ENCODE measurements at places on chromosomes 5 and 9.
A peak's percentile ranks its signal among the peaks of the same experiment; 100 is the strongest.

DNA sequence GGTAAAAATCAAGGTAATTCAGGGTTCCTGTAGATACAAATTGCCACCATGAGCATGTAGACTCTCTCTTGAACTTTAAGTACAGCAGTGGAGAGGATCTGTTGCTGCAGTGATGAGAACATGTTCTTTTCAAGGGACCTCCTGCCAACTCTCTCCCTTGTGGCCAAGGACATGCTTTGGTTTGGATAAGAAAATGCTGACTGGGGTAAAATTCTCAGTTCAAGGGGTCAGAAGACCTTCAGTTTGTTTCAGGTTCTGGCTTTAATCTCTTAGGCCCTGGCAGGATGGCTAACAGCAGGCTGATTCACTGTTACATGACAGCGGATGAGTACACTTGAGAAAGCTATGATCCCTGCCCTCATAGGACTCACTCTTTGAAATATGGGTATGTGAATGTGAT lies 299.2 kb upstream of the NMUR2 start:
- no peak for DNase-seq

- DNase-seq, result no peak
Observed at GRCh38 chr9:131033269-131034224, 24.6 kb downstream of the LAMC3 start.

GRCh38 chr5:168285696-168286095 lies 5.7 kb upstream of the WWC1 start:
- no peak for DNase-seq

DNA sequence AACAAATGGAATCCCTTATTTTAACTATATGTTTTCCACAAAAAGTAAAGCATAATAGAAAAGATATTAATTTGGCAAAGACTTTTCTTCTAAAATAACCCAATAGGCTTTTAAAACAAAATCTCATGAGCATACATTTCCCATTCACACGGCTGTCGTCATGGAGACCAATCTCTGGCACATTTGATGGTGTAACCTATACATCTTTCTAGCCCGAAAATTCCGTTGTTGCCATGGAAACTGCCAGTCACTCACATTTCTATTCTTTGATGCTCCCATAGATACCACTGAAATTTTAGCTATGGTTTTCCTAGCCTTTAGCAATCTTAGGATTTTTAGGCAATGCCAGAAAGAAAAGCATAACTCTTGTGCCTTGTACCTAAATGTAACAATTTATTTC lies 262.9 kb upstream of the TRPM3 start:
- no peak for DNase-seq

GRCh38 chr5:143695244-143695864 lies 116.6 kb upstream of the HMHB1 start:
- peak; percentile 36 for DNase-seq

GRCh38 chr5:160605266-160605665 lies 183.6 kb downstream of the PTTG1 start:
- DNase-seq, result no peak

- no peak for DNase-seq
Observed at GRCh38 chr9:99726758-99727157, 94.9 kb upstream of the NR4A3 start.

DNA sequence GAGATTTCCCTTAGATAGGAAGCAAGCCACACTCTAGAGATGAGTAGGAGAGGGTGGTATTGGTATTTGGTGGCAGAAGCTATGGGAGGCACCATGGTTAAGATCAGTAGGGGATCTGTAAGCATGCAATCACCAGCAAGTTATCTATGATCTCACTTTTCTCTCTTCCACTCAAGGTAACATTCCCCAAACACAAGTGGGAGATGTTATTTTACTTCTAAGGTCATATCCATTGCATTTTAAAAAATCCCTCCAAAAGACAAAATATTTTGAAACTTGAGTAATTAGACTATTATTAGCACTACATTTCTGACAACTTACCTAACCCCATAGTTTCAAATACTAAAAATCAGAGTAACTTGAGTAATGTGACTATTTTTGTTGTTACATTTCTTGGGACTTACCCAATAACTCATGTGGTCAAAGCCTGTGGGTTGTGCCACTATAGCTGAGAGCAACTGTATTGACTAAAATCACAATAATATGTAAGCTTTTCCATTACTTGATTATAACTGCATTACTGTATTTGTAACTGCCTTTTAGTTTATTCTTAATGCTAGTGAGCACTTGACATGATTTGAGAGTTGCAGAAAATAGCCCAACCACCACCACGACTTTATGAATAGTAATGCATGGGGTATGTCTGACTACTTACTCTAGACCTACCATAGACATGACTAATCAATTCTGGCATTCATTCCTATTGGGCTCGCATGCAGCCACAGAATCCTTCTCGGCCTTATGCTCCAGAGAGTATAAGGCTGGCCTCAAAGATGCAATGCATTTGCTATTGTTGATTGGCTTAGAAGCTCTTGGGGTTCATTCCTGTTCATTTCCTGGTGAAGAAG lies 264.7 kb downstream of the TRIM32 start:
- peak; percentile 85 for DNase-seq

GRCh38 chr9:75844321-75844720 lies 46.2 kb upstream of the PCSK5 start:
- DNase-seq, result no peak

GRCh38 chr5:160938532-160938931 lies 86.5 kb upstream of the ATP10B start:
- DNase-seq, result peak; percentile 92

- DNase-seq, result no peak
Observed at GRCh38 chr5:112583166-112583565, 154.5 kb upstream of the APC start.

- no peak for DNase-seq
Observed at GRCh38 chr5:174428895-174429294, 295.5 kb upstream of the MSX2 start.

DNA sequence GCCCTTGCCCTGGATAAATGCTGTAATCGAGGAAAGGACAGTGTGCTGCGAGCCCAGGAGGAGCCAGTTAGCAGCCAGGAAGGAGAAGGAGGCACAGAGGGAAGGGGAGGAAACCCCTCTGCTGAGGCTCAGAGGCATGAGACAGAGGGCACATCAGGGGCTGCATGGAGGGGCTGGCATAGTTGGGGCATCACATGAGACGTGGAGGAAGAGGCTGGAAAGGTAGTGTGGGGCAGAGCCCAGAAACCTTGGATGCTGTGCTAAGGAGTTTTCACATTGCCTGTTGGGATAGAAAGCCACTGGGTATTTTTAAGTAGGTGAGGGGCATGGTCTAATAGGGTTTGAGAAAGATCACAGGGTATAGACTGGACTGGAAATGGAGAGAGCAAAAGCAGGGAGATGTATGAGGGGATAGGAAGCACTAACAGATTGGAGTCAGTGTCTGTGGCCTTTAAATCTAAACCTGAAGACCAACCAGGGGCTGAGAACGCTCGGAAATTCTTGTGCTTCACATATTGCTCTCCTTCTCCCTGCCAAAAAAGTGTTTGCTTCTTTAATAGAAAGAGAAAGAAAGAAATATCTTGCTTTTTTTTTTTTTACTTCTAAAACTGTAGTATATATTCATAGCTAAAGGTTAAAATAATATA lies 33.0 kb upstream of the ANGPTL2 start:
- no peak for DNase-seq

DNA sequence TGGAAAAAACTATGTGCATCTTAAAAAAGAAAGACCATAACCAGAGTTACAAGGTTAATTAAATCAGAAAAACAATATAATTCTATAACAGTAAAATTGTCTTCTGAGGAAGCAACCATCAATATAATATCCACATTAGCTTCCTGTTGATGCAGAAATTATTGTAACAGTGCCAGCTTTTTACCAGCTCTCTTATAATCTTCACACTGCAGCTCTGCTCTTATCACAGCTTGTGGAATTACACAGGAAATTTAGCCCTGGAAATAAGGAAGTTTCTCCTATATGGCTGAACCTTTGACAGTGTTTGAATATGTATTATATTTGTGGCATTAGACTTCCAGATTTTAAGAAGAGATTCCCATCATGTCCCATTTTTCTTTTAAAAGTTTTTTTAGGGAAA lies 49.1 kb upstream of the TEK start:
- DNase-seq, result no peak

DNA sequence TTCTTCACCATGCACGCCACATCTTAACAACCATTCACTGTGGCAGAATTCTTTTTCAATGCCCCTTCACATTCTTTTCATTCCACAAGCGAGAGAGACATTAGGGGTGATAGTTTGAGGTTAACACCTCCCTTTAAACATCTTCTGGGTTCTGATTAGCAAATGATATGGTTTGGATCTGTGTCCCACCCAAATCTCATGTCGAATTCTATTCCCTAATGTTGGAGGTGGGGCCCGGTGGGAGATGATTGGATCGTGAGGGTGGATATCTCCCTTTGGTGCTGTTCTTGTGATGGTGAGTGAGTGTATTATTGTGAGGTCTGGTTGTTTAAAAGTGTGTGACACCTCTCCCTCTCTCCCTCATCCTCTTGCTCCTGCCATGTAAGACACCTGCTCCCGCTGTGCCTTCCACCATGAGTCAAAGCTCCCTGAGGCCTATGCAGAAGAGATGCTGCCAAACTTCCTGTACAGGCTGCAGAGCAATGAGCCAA lies 46.1 kb upstream of the RAI14 start:
- DNase-seq, result peak; percentile 42

GRCh38 chr5:142828797-142829535 lies 58.8 kb downstream of the ARHGAP26 start:
- DNase-seq, result no peak

DNA sequence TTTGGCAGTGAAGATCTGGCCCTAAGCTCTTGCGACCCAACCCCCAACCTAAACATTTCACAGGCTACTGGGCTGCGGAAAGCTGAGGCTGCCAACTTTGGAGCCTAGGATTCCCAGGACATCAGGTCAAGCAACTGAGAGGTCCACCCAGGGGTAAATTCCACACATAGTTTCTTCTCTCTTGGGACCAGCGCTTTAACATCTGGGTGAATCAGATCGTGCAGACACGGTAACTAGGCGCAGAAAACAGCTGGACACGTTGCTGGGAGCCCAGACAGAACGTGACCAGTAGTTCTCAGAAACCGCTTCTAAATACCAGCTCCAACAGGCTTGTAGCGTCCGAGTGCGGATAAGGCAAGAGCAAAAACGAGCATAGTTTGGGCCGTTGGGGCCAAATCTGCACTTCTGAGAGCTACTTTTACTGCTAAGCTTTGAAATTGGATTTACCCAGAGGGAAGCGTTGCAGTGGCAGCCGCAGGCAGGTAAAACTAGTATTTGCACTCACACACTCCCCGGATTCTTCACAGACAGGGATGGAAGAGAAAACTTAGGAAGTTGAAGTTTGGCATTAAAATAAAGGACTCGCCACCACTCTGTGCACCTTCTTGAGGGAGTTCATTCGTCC lies 11.8 kb downstream of the ITGA1 start:
- no peak for DNase-seq

GRCh38 chr9:72623156-72623555 lies 101.7 kb downstream of the TMC1 start:
- DNase-seq, result peak; percentile 83

DNA sequence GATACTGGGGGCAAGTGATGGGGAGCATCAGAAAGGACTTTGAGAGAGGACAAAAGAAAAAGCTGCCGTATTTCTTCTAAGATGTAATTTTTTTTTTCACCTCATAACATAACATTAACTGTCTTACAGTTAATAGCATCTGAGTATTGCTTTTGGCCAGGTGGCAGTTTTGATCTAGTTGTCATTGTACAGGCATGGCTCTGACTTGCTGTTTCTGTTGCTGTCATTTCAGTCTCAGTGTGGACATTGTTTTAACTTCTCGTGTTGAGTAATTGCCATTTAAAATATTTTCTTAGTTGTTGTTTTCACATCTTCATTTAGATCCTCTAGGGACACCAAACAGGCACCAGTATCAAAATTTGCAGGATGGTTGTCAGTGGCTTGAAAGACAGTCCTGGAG lies 12.4 kb downstream of the SMAD5 start:
- no peak for DNase-seq

GRCh38 chr9:133088146-133088750 lies 26.5 kb downstream of the CEL start:
- DNase-seq, result no peak

GRCh38 chr5:122421374-122422079 lies 109.5 kb downstream of the SNCAIP start:
- DNase-seq, result no peak

DNA sequence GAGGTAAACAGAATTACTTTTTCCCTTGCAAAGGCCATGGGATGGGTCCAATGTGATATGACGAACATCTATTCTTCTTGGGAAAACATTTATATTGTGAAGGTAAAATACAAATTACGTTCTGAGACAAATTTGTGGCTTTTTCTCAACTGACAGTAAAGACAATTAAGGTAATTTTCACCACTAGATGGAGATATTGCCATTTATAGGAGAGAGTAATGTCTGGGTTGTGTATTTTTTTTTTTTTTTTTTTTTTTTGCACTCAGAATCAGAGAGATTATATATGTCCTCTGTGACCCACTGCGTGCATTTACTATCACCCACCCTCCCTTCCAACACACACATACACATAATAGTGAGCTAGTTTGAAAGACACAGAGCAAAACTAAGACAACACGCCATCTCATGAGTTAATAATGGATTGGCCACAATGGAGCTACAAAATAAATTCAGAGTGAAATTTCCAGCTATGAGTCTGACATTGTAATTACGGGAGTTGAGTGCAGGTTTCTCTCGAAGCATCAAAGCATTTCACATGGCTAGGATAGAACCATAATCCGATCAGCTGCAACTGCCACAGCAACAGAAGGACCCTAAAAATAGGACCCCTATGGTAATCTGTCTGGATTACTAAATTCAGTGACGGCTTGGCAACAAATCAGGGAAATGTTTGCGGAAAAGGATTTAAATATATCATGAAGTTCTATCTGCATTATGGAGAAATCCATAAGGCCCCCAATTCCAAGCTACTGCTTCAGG lies 49.2 kb downstream of the ANXA1 start:
- DNase-seq, result peak; percentile 49

DNA sequence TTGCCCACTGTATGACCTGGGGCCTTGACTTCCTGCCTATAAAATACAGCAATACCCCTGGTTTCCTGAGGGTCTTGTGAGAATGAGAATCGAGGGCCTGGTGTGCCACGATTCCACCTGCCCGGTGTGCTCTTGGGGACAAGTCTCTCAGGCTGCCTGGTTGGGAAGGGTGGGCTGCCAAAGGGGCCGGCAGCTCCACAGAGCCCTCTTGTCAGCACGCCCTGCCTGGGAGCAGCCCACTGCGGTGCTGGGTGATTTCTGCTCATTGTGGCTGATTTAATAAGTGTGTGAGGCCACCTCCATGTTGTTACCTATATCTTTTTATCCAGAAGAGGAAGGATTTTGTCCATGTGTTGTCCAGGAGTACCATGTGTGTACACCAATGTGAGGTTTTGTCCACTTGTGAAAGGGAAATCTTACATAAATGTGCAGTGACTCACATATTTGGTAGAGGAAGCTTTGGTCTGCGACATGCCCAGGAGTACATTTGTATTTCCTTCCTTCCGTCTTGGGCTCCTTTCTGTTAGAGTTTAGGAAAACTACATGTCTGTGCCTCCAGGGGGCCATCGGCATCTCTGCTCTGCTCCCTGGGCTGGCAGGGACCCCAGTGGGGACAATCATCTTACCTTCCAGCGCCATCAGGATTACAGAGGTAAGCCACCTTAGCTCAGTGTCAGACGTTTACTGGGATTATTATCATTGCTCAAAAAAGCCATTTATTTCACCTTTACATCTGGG lies 108.6 kb downstream of the PHF2 start:
- peak; percentile 39 for DNase-seq

- no peak for DNase-seq
Observed at GRCh38 chr5:40436535-40437237, 243.0 kb upstream of the PTGER4 start.

GRCh38 chr5:107154593-107154992 lies 516.1 kb downstream of the EFNA5 start:
- DNase-seq, result no peak

- DNase-seq, result peak; percentile 95
Observed at GRCh38 chr5:73826301-73827105, 200.5 kb downstream of the ARHGEF28 start.

All from bronchial epithelial cell (primary cell).